Activated CD4-positive, alpha-beta T cell treated with anti-CD3 and anti-CD28 coated beads, Interleukin-2, Interleukin-6, amounts not matched to agents 100 ng/mL and 50 ng/mL, durations not matched to agents 16 hours and 8 hours (primary cell): ENCODE measurements at places on chromosomes 3 and 15.

DNA sequence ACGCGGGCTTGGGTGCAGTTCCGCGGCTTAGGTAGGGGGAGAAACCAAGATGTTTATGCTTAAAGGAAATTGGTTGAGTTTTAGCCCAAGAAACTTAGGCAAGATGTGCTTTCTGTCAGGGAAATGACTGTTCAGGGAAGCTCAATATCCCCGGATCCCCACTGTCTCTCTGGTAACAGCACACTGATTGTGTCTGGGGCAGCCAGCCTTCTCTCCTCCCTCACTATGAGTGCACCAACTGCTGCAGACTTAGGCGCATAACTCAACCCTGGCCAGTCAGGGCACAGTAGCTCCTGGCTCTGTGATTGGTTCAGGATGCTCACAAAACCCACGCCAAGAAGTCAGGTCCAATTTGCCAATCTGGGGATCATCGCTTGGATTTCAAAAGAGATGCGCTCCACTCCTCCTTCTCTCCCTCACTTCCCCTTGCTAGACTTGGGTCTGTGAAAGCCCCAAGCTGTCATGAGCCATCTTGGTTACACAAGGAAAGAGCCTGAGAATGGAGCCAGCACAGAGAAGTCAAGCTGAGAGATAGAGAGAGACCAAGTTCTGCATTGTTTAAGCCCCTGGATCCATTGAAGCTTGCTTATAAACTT is 42.5 kb upstream of the CACNA2D3 start:
- no peak for DNase-seq

GRCh38 chr3:196757876-196758739 is 18.5 kb downstream of the PAK2 start:
- DNase-seq, result no peak

GRCh38 chr3:52428151-52429005 is 16.5 kb downstream of the SEMA3G start:
- DNase-seq, result peak; percentile 60

DNA sequence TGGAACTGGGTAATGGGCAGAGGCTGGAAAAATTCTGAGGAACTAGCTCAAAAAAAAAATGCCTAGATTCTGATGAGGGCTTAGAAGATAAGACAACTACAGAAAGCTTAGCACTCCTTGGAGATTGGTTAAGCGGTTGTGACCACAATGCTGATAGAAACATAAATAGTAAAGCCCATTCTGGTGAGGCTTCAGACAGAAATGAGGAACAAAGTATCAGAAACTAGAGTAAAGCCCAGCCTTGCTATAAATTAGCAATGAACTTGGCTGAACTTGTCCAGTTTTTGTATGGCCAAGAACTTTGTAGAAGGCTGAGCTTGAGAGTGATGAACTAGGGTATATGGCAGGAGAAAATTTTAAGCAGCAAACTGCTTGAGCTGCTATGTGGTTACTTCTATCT is 25.4 kb downstream of the GOLGB1 start:
- no peak for DNase-seq

- DNase-seq, result peak; percentile 49
Measured at GRCh38 chr3:67000009-67000408, 1.9 kb downstream of the KBTBD8 start.

- DNase-seq, result no peak
Measured at GRCh38 chr3:26623419-26624208, 1.0 kb downstream of the LRRC3B start.

GRCh38 chr15:68268405-68268804 is 9.1 kb upstream of the FEM1B start:
- no peak for DNase-seq

DNA sequence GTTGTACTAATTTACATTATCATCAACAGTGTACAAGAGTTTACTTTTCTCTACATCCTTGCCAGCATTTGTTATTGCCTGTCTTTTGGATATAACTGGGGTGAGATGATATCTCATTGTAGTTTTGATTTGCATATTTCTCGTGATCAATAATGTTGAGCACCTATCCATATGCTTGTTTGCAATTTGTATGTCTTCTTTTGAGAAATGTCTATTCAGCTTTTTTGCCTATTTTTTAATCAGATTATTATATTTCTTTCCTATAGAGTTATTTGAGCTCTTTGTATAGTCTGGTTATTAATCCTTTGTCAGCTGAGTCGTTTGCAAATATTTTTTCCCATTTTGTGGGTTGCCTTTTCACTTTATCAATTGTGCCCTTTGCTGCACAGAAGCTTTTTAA is 540.8 kb upstream of the SGO1 start:
- DNase-seq, result no peak

GRCh38 chr3:122353215-122353614 is 28.2 kb downstream of the CSTA start:
- DNase-seq, result no peak

GRCh38 chr15:74913041-74913440 is 6.4 kb upstream of the FAM219B start:
- no peak for DNase-seq

- no peak for DNase-seq
Measured at GRCh38 chr3:49647741-49648140, 26.4 kb upstream of the APEH start.

GRCh38 chr3:99069973-99070372 is 168.5 kb upstream of the DCBLD2 start:
- no peak for DNase-seq

DNA sequence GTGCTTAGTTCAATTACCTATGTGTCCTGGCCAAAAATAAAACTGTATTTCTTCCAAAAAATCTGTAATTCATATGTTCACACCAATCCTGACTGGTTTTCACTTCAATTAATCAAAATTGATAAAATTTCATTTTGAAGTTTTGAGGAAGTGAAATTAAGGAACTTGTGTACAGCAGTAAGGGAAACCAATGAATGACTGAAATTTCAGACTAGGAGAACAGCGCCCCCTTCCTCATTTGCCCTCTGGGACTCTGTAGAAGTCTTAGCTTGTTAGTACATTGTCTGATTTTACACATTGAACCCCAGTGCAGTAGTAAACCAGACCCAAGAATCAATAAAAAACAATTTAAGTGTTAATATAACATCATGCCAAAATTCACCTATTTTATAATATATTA is 495.3 kb upstream of the AGTR1 start:
- no peak for DNase-seq

DNA sequence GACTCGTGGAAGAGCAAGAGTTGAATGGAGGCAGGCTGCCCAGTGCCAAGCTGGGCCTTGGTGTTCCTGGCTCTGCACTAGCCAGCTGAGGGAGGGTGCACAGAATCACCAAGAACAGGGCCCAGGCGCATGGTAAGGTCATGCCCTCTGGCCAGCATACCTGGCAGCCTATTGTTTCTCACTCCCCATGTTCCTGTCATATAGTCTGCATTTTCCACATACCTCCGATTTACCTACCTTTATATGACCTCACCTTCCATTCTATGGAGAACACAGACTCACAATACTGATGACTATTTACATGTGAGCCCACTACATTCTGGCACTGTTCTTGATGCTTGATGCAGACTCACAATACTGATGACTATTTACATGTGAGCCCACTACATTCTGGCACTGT is 5.4 kb downstream of the CLEC3B start:
- DNase-seq, result no peak

DNA sequence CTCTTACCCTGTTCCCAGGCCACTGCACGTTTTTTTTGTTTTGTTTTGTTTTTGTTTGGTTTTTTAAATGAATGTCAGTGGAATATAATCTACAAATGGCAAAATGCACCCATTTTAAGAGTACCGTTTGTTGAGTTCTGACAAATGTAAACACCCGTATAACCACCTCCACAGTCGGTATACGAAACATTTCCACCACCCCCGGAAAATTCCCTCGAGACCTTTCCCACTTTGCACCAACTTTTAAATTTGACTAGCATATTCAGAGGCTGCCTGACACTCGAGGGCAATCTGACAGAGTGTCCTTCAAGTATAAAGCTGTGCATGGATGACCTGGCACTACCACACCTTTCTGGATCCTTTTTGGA is 613 bp upstream of the ARHGEF3 start:
- DNase-seq, result no peak

DNA sequence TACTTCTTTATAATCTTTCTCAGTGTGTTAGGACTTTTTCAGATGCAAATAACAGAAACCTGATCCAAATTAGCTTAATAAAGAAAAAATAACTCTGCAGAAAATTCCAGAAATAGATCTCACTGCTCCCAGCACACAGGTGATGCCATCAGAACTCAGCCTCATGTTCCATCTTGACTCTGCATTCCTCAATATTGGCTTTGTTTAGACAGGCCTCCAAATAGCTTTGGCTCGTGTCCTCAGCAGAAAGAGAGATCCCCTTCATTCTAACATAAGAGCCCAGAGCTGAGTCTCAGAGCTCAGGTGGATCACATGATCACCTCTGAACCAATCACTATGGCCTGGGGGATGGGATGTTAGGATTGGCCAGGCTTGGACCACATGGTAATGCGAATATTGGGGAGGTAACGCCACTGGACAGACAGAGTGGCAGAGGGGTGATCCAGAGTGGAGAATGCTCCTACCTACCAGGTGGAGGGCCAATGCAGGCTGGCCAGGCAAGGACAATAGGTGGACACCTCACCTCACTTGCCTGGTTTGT is 46.6 kb upstream of the TBC1D21 start:
- no peak for DNase-seq

- peak; percentile 67 for DNase-seq
Measured at GRCh38 chr3:196726788-196727675, 12.6 kb upstream of the PAK2 start.

DNA sequence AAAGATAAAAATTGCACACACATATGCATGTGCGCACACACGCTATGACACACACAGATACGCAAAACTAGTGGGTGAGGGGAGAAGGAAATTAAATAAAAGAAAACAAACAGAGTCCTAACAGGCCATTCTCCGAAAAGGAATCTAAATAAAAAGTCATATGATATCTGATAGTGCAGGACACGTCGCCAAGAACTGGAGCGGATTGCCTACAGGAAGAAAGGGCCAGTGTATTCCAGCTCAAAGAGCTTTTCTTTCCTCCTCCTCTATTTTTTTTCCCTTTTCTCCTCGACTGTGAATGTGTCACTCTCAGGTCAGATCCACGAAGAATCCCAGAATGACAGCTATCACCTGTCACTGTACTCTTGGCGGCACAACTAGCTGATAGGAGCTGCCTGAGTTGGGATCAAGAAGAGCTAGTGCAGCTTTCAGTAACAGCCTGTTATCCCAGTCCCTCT is 157.8 kb downstream of the TIGIT start:
- DNase-seq, result no peak

- no peak for DNase-seq
Measured at GRCh38 chr3:128804811-128805155, 74.6 kb upstream of the ACAD9 start.

GRCh38 chr15:38853608-38854007 is 289.0 kb upstream of the RASGRP1 start:
- peak; percentile 22 for DNase-seq

DNA sequence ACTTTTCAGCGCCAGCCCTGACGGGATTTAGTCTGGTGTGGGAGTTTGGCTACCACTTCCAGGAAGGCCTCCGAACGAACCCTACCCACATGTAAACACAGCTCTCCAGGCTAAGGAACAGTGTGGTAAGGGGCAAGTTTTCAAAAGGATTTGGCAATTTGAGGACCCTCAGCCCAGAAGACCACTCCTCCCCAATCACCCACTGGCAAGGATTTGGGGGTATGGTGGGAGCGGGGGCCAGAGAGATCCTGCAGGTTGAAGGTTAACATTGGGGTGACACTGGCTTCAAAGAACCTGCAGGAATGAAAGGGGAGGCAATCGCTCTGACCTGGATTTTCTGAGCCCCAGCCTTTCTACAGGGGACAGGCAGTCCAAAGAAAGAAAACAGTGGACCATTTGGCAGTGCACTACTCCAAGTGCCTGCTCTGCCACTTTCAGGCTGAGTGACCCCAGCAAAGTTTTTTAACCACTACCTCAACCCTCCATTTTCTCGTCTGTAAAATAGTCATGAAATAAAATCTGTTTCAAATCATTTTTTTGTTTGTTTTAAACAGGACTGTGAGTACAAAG is 34.5 kb downstream of the ZIC4 start:
- no peak for DNase-seq

GRCh38 chr15:89967881-89968280 is 33.2 kb upstream of the ZNF710 start:
- DNase-seq, result no peak

GRCh38 chr15:81296673-81297072 is 27.3 kb downstream of the STARD5 start:
- peak; percentile 94 for DNase-seq

- DNase-seq, result no peak
Measured at GRCh38 chr15:61141497-61142125, 87.5 kb downstream of the RORA start.

- DNase-seq, result no peak
Measured at GRCh38 chr3:123795471-123796251, 88.5 kb downstream of the MYLK start.
